ENCODE measurements at places on chromosomes 1 and 21.

GRCh38 chr1:241453732-241454131 lies 65.8 kb downstream of the FH start:
- no peak for DNase-seq

DNA sequence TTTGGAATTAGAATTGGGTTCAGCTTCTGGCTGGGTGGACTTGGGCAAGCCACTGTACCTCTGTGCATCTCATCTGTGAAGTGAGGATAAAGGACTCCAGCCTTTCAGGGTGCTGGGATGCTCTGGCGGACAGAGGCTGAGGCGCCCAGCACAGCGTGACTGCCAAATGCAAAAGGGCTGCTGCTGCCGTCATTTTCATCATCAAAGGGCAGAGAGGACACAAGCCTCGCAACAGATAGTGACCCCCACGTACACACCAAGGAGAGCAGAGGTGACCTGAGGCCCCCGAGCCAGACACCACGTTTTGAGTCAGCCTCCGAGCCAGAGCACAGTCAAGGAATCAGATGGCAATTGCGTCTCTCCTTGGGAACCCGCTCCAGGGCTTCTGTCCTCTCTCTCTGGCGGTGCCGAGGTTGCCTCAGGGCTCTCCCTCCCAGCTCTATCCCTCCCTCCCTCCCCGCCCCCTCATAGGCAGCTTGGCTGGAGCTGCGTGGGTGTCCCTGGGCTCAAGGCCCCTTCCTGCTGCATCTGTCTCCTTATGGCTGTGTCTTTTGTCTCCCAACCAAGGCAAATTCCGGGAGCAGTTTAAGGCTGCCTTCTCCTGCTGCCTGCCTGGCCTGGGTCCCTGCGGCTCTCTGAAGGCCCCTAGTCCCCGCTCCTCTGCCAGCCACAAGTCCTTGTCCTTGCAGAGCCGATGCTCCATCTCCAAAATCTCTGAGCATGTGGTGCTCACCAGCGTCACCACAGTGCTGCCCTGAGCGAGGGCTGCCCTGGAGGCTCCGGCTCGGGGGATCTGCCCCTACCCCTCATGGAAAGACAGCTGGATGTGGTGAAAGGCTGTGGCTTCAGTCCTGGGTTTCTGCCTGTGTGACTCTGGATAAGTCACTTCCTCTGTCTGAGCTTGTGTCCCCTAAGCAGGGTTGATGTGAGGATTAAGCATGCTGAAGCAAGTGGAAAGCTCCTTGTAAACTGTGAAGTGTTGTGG lies 9.0 kb downstream of the HCRTR1 start:
- DNase-seq, result peak; percentile 45

GRCh38 chr1:90391126-90391525 lies 326.0 kb downstream of the BARHL2 start:
- no peak for DNase-seq

DNA sequence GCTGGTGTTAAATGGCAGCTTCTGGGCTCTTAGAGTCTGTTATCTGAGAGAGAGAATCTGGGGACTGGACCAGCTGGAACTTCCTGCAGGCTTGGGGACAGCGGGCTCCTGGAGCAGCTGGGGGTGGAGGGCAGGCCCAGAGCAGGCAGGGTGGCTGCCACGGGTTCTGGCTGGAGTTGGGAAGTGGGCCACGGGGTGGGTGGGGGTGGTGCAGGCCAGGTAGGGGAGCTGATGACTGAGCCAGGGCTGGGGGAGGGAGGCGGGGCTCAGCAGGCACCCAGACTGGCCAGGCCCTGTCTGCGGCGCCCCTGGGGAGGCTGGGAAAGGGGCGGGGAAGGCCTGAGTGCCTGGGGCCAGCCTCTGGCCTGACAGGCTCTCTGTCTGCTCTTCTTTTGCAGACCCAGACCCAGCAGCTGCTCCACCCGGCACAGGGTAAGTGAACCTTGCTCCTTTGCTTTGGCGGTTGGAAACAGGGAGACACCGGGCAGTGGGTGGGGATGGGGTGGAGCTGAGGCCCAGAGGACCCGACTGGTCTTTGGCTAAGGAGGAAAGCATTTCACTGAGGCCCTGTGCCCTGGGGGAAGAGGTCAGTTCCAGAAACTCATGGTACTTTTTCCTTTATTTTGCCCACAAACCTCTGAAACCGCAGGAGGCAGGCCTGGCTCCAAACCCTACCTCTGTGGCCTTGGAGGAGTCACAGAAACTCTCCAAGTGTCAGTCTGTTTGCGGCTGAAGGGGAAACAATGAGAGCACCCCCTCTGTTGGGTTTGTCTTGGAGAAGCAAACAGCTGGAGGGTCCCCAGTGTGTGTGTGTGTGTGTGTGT lies 48.8 kb downstream of the ARHGEF10L start:
- DNase-seq, result no peak

DNA sequence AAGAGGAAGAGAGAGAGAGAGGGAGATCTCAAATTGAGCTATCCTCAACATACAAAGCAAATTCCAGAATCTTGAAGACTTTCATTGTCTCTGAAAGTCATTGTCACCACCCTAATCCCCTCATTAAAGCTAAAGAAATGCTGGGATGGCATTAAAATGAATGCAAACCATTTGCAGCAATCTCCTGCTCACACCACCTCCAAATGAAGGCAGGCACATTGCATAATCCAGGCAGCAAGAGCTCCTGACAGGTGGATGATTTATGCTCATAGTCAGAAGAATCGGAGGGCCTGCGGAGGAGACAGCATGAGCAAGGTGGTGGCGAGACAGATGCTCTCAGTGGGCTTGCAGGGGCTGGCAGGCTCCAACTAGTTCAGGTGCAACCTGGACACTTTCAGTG lies 90.2 kb downstream of the ESRRG start:
- DNase-seq, result no peak

GRCh38 chr1:208855403-208855802 lies 611.2 kb upstream of the PLXNA2 start:
- DNase-seq, result no peak

GRCh38 chr1:185250063-185250462 lies 67.0 kb downstream of the IVNS1ABP start:
- no peak for DNase-seq

DNA sequence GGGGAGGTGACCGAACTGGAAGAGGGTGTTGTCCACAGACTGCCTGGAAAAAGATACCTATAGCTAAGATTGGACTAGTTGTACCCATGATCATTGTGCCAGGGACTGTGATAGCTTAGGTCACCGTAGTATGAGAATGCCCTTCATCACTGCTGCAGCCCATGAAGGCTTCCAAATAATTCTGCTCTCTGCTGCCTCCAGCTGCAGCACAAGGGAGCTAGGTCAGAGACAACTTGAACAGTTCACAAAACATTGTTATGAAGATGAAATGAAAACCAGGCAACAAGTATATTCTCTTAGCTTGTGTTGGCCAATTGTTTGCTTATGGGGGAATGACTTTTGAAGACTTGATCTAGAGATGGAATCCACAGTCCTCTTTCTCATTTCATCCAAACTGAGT lies 246.7 kb downstream of the MRPL39 start:
- no peak for DNase-seq

DNA sequence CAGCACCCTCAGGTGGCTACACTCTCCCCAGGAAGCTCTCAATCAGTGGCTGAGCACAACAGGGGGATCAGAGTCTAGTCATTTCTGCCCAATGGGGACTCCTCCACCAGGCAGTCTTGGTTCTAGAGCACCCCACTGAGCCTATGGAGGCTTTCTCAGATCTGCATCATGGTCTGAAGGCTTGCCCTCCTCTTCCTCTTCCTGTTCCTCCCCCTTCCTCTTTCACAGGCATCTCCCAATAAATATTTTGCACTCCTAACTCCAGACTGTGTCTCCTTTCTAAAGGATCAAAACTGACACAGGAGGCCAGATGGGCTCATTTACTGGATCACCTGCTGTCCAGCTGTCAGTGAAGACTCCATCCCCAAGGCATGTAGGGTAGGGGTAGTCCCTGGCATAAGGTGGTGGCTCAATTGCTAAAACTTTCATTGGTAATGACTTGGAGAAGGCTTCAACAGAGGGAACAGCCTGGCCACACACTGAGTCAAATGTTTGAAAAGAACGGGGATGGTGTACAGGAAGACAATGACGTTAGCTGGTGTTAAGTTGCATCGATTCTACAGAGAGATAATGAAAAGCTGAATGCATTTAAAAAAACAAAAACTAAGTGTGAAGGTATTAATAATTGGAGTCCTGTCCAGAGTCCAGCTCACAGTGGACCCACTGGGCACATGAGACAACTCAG lies 84.2 kb upstream of the SLC2A1 start:
- DNase-seq, result no peak

DNA sequence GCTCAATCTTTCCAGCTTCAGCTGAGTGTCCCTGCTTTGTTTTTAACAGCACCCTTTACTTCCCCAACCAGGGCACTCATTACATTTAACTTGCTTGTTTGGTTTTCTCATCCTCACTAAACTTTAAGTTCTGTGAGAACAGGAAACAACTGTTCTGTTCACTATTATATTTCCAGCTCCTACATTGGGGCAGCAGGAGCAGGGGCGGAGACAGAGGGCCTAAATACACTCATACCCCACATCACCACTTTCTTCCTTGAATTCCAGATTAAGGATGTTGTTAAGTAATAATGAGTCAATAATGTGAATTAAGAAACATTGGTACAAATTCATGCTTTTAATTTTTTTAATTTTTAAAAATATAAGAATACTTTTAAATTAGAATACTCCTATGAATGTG lies 6.0 kb downstream of the DRAM2 start:
- no peak for DNase-seq

GRCh38 chr1:179550746-179551682 lies 24.7 kb downstream of the NPHS2 start:
- no peak for DNase-seq

GRCh38 chr1:161763522-161764098 lies 2.5 kb upstream of the ATF6 start:
- DNase-seq, result no peak

GRCh38 chr1:54298284-54299033 lies 98.5 kb downstream of the MRPL37 start:
- no peak for DNase-seq

- no peak for DNase-seq
Measured at GRCh38 chr1:159880430-159880829, 18.0 kb upstream of the VSIG8 start.

DNA sequence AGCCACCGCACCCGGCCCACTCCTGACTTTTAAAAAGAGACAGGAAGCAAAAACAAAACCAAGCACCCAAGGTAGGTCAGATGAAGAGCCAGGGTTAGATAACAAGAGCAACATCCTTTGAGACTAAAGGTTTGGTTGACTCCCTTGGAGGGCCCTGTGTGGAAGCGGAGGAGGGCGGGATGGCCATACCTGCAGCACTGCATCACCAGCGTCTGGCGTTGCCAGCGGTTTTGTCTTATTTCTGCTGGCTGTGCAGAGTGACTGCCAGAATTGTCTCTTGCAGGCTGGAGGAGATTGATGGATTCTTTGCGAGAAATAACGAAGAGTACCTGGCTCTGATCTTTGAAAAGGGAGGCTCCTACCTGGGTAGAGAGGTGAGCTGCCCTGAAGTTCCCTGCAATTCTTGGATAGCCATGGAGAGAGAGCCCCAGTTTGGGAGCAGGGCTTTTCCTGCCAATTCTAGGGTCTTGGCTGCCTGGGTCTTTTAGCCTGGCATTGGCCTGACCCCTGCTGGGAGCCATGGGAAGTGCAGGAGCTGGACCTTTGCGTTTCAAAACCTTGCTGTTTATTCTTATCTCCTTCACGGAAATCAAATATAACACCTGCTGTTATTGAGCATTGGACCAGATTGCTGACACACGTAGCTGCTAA lies 24.0 kb downstream of the QSOX1 start:
- peak; percentile 53 for DNase-seq

GRCh38 chr21:45376459-45377324 lies 28.3 kb upstream of the COL18A1 start:
- peak; percentile 9 for DNase-seq

GRCh38 chr1:56331892-56332567 lies 247.3 kb downstream of the PLPP3 start:
- no peak for DNase-seq

GRCh38 chr1:180610556-180611015 lies 21.2 kb upstream of the XPR1 start:
- no peak for DNase-seq

- DNase-seq, result no peak
Measured at GRCh38 chr1:54580856-54581550, 33.0 kb downstream of the ACOT11 start.

GRCh38 chr1:202593845-202594244 lies 116.4 kb downstream of the SYT2 start:
- DNase-seq, result no peak

DNA sequence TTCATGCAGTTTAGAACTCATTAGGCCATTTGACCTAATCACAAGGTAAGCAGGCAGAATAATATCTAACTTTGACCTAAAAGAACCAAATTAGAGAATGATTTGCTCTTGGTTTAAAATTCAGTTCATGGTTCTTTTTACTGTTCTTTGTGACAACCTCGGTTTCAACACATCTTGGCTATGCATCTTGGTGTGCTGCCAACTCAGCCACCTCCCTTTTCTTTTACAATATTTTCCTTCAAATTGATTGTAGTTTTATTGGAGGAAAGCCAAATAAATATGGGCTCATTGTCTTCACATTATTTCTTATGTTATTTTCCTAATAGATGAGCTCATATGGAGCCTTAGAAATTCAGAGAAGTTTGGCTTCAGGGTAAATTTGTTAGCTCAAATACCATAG lies 338.3 kb downstream of the SIPA1L2 start:
- no peak for DNase-seq

- DNase-seq, result no peak
Measured at GRCh38 chr1:204853436-204853835, 17.2 kb upstream of the NFASC start.

DNA sequence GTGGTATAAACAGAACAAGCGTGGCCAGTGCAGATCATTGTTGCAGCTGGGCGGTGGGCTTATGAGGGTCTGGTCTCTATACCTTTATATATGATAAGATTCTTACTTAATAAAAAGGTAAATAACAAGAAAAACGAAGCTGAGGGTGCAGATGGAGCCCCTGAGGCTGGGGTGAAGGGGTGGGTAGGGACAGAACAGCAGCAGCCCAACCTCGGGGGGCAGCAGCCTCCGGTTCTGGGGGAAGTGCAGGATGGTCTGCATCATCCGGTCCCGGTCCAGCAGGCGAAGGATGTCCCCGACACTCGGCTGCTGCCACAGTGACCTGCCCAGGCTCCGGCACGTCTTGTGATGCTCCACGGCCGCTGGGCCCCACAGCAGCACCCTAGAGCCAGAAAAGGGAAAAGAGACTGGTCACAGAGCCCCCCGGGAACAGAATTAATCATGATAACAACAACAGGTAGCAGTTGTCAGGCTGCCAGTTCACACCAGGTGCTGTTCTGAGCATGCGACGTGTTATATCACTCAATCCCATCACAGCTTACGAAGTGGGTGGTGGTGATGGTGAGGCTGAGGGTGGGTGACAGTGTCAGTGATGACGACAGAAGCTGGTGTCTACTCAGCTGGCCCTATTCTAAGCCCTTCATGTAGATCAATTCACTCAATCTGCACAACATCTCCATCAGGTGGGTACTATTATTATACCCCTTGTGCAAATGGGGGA lies 35.5 kb downstream of the MRAP start:
- no peak for DNase-seq

GRCh38 chr1:97824624-97825023 lies 96.2 kb downstream of the DPYD start:
- DNase-seq, result no peak

- DNase-seq, result no peak
Measured at GRCh38 chr1:4068076-4068475, 168.0 kb upstream of the C1orf174 start.

GRCh38 chr1:67005068-67005467 lies 48.9 kb downstream of the SLC35D1 start:
- DNase-seq, result no peak
